ENCODE measurements at places on chromosomes 7 and 10.

- DNase-seq: peak; percentile 2
These were observed 610.4 kb downstream of the IPMK start for GRCh38 chr10:57657164-57657765.

- no peak for DNase-seq
These were observed 2.1 kb upstream of the FAM3C start for GRCh38 chr7:121398246-121398645.

DNA sequence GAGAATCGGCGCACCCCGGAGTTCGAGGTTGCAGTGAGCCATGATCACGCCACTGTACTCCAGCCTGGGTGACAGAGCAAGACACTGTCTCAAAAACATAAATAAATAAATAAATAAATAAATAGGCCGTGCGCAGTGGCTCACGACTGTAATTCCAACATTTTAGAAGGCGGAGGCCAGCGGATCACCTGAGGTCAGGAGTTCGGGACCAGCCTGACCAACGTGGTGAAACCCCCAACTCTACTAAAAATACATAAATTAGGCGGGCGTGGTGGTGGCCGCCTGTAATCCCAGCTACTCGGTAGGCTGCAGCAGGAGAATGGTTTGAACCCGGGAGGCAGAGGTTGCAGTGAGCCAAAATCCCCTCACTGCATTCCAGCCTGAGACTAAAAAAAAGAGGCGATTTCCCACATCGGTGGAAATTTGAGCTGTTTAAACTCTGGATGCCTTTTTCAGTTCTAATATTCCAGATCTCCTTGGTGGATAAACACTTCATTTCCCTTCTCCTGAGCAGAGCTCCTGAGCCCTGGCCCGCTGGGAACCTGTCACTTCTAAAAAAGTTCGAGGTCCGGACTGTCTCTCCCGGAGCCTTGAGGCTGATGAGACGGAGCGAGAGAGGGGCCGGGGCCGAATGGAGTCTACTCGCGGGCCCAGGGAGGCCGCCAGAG, 2.0 kb upstream of the NFKB2 start:
- no peak for DNase-seq

- DNase-seq: peak; percentile 67
These were observed 17.1 kb upstream of the STK17A start for GRCh38 chr7:43565786-43566185.

DNA sequence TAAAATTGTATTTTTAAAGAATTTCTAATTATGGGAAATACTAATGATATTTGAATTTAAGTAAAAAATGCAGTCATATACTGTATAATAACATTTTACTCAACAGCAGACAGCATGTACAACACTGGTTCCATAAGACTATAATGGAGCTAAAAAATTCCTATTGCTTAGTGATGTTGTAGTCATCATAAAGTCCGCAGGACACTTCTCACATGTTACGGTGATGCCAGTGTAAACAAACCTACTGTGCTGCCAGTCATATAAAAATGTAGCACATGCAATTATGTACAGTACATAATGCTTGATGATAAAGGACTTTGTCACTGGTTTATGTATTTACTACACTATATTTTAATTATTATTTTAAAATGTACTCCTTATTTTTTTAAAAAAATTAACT, 629.3 kb downstream of the IPMK start:
- DNase-seq: no peak

DNA sequence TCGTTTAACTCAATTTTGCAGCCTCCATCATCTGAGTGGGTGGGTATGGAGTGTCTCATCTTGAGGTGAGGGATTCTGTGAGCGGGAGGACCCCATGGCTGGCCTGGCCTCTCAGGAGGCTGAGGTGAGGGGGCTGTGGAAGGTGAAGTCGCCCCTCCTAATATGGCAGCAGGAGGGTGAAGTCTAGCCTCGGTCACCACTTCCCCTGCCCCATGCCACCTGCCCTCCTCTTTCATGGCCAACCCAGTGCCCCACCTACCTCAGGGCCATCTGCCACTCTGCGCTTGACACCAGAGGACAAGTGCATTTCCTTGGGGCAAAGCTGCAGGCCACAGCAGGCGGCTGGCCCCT, 8.7 kb downstream of the RASGEF1A start:
- DNase-seq: no peak

GRCh38 chr10:114879541-114880158, 58.1 kb downstream of the FHIP2A start:
- DNase-seq: no peak

DNA sequence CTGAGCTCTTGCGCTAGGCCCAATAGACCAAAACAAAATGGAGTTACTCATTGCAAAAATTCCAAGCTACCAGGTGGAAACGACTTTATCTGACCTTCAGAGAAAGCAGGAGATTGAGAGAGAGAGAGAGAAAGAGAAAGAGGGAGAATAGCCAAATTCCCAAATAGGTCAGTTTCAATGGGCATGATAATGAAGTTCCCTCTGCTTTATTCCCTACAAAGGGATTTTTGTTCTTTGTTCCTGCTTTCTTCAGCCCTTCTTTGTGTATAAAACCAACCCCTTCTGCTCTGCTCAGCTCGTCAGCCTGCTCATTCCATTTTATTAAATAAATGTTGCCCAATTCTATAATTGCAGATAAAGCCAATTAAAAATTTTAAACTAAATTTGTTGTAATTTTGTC, 45.0 kb upstream of the GPR37 start:
- DNase-seq: no peak

DNA sequence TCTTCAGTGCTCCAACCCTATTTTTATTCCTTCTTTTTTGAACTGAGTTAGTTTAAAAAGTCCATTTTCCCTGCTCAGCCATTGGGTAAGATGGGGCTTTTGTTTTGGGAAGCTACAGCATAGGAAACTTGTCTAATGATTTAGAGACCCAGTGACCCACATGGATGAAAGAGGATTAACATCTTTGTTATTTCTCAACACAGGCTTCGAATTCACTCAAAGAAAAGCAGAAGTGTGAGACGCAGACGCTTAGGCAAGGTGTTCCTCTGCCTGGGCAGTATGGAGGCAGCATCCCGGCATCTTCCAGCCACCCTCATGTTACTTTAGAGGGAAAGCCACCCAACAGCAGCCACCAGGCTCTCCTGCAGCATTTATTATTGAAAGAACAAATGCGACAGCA, 152.0 kb downstream of the HDAC9 start:
- DNase-seq: no peak

DNA sequence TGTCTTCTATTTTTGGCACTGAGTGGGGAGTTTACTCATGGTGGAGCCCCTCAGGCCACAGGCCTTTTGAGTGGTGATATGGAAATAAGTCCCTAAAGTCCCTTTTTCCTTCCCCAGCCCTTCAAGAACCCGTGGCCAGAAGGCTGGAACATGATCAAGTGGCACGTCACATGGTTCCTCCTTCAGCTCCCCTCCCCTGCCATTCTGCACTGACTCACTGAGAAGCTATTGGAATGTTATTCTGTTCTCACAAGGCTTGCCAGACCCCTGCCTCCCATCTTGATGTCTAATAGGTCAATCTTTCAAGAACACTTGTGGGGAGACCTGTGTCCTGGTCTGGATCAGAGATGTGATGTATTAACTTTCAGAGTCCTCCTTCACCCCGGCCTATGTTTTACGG, 279.8 kb downstream of the SEC23IP start:
- DNase-seq: no peak

DNA sequence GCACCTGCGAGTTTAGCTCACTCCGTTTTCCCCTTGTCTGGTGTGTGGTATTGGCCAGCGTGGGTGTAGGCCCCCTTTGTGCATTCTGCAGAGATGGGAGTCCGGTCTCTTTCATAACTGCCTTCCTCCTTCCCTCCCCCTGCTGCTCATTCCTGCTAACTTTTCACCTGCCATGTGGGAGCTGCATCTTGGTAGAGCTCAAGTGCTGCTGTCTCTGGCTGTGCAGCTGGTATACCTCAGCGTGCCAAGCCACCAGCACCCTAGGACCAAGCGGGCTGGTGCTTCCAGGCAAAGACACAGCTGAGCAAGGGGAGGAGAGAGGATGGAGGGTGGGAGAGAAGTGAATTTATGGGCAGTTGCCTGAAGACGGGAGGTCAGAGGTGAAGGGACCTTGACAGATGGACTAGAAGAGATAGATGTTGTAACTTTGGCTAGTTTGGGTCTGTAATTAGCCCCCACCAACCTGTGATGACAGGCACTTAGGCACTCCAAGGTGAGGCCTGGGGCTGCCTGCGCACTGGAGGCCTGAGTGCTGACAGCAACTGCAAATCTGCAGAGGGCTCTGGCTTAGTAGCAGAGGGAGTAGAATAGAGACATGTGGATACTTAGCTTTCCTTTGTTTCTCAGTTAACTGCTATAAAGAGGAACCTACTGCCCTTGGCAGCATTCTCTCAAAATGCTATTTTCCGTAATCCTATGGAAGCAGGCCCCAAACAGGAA, 148.8 kb upstream of the AGK start:
- no peak for DNase-seq

DNA sequence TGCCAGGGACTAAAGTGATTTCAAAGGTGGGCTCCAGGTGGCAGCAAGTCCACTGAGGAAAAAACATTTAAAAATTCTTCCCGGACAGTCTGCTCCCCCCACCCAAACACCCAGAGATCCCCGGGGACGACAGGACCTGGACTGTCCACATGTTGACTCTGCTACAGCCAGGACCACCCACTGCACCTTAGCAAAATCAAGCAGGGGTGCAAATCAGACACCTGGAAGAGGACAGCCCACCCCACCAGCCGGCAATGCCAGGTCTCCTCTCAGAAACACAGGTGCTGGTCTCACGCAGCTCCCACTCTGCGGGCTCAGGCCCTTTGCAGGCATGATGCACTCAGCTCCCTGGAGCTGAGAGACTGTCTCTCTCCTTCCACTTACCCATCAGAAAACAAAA, 251.9 kb downstream of the TNS3 start:
- DNase-seq: no peak

- DNase-seq: no peak
These were observed 15.8 kb downstream of the POLR3A start for GRCh38 chr10:78013564-78013963.

GRCh38 chr10:123848564-123849457, 42.8 kb downstream of the CPXM2 start:
- DNase-seq: no peak

DNA sequence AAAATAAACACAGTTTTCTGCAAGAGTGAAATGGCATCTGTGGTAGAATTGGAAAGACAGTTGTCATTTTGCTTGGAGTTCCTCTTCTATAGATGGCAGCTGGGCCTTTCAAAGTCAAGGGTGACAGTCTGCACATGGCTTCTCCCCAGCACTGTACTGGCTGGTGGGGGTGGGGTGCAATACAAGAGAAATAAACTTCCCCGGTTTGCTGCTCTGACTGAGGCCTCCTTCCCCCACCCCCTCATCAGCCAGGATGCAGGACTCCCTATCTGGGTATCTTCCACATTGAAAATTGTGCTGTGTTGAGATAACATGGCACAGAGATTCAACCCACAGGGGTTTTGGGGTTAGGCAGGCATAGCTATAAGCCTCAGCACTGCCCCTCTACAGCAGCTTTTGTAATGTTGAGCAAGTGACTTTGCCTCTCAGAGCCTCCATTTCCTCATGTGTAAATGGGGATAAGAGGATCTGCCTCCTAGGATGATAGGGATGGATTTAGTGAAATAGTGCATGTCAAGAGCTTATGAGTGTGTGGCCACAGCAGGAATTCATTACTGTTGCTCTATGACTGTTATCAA, 85.8 kb upstream of the WDR11 start:
- DNase-seq: no peak

GRCh38 chr10:131547129-131547799, 235.7 kb upstream of the TCERG1L start:
- DNase-seq: no peak

DNA sequence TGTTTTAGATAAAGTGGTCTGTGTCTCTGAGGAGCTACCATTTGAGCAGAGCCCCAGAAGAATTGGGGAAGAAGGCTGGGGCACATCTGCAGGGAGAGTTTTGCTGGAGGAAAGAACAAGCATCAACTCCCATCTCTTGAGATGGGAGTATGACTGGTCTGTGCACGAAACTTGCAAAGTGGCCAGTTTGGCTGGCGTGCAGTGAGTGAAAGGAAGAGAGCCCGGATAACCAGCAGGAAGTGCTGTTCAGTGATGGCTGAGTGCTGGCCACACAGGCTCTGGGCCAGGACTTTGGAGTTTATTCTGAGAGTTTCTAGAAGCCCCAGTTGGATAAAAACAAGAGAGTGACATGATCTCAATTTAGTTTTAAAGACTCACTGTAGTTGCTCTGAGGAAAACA, 34.4 kb upstream of the SVIL start:
- DNase-seq: no peak

DNA sequence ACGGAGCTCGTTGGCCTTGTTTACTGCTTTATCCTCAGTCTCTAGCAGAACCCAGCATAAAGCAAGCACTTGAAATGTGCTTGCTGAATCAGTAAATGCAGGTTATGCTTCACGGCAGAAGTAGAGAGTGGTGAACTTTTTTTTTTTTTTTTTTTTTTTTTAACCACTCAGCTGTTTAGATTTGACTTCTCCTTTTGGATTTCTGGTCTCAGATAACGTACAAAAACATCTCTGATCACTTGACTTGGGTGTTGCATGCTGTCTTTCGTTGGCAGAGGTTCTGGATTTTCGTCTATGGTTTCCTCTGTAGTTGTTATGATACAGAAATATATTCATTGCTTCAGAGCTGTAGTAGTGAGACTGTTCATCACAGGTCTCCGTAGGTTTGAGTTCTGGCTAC, 242.5 kb upstream of the HABP2 start:
- DNase-seq: no peak

DNA sequence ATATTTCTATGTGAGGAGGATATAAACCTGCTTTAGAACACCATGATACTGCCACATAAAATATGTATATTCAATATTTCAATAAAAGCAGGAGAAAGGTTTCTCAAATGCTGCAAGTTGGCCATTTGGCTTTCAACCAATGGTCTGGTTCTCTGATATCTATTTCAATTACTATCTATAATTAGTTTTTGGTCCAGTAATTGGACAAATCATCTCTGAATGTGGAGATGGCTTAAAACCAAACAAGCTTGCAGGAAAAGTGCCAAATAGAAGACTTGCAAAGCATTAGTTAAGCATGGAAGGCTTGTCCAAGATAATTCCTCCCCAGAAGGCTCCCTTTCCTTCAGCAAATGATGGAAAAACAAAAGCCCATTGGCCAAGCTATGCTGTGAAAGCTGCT, 140.1 kb downstream of the CPEB3 start:
- DNase-seq: no peak

- DNase-seq: no peak
These were observed 210.5 kb downstream of the ETV1 start for GRCh38 chr7:13778967-13779366.

- DNase-seq: no peak
These were observed 192.8 kb downstream of the DNAJC1 start for GRCh38 chr10:21810582-21811244.

GRCh38 chr7:28054531-28055160, 125.9 kb downstream of the JAZF1 start:
- no peak for DNase-seq

GRCh38 chr10:97540669-97541500, 31.7 kb upstream of the ANKRD2 start:
- DNase-seq: no peak

- no peak for DNase-seq
These were observed 43.5 kb downstream of the TLL2 start for GRCh38 chr10:96470116-96470743.
